ENCODE measurements at places on chromosomes 7 and 10.
A peak's percentile ranks its signal among the peaks of the same experiment; 100 is the strongest.

GRCh38 chr10:98307916-98308541, 40.0 kb upstream of the LOXL4 start:
- DNase-seq, result no peak

DNA sequence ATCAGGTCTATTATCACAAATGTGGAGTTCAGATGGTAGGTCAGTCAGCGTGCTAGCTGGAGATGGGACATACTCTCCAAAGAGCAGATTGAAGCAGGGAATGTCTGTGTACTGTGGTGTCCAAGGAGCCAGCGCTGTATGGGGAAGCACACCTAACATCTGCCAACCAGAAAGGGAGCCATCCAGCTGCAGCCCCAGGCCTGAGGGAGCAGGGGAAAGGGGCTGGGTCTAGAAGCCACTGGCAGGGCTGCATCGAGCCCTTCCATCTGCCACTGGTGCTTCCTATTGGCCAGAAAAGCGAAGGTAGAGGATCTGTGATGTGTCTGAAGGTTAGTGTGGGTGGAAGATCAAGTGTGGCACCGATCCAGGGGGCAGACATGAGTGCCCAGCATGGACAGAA, 8.0 kb upstream of the RAMP3 start:
- no peak for DNase-seq

- DNase-seq, result peak; percentile 59
These were observed 555 bp downstream of the PHF14 start for GRCh38 chr7:10973942-10974911.

DNA sequence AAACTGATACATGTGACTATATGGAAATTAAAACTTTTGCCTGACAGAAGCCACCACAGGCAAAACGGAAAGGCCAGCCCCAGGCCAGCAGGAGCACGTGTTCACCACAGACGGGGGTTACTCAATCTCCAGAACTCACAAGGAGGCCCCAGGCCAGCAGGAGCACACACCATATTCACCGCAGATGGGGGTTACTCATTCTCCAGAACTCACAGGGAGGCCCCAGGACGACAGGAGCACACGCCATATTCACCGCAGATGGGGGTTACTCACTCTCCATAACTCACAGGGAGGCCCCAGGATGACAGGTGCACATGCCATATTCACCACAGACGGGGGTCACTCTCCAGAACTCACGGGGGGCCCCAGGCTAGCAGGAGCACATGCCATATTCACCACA, 61.5 kb downstream of the NKX6-2 start:
- DNase-seq, result no peak

GRCh38 chr10:119005362-119006043, 24.0 kb upstream of the NANOS1 start:
- DNase-seq, result no peak

DNA sequence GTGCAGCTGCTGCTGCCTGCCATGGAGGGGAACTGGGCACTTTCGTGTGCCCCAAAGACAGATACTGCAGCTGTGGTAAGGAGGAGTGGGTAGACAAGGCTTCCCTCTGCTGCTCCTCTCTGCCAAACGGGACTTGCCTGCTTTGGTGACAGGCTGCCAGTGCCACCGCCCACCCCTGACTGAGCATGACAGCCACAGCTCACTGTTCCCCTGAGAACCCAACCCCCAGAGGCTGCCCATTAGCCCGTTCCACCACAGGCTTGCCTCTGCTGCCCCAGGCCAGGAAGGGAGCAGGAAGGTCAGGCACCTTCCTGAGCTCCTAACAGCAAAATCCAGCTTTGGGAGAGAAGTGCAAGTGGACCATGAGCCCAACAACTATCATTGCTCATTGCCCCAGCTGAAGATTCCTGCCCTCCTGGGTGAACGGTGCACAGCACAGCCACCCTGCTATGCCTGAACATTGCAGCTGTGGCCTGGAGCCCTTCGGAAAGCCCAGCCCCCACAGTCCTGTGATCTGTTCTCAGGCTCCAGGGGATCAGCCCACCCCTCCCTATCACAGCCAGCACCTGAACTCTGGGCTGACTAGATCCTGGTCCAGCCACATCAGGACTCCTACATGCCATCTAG, 58.7 kb upstream of the ANTXRL start:
- DNase-seq, result peak; percentile 22

- no peak for DNase-seq
These were observed 103.8 kb upstream of the AHR start for GRCh38 chr7:17194656-17195055.

DNA sequence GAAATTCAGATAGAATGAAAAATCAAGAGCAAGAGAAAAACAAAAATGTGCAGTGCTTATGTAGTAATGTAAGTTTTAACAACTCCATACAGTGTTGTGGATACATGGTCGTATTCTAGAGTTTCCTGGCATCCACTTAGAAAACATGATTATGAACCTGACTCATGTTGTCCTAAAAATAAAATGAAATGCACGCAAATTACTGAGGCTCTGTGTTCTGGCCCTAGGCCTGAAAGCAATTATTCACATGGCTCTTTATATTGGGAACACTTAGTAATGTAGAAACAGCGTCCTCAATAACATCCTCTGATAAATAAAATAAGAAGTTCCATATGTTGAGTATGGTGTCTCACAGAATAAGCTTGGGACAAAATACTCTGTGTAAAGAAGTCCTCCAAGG, 200.2 kb upstream of the SEMA3E start:
- no peak for DNase-seq

DNA sequence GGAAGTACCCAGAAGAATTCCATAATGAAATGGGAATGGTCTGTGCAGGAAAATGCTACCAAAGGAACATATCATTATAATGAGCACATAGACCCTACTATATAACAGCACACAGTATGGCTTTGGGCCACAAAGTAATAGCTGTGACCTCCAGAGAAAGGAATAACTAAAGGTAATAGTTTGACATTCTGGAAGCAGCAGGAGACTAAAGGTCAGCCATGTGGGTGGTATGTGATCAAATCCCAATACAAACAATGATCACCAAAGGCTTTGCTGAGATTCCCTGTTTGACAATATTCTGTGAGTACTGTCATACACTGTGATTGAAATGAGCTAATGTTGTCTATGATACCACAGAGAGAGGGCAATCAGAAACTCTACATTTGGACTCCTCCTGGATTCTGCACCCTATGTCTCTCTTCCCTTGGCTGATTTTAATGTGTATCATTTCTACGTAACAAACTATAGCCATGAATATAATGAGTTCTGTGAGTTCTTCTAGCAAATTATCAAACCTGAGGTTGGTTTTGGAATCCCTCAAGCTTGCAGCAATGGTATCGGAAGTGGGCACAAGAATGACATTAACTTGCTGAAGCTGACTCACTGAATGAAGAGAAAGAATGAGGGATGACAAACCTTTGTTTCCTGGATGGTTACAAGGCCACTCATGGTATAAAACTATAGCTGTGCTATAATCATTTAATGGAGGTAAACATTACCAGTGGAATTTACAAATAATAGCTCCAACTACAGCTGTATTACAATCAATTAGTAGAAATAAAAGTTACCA, 99.6 kb downstream of the JMJD1C start:
- no peak for DNase-seq

DNA sequence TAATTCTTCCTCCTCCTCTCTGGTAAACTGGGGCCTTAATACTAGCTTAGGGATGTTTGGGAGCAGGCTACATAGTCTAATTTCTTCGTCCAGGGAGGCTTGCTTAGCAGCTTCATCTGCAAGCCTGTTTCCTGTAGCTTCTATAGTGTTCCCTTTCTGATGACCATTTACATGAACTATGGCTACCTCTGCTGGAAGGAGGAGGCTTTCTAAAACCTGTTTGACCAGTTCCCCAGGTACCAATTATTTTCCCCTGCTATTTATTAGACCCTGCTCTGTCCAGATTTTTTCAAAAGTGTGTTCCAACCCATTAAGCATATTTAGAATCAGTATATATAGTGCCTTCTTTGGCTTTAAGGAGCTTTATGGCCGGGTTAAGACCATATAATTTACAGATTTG, 38.8 kb upstream of the DNAH11 start:
- peak; percentile 43 for DNase-seq

DNA sequence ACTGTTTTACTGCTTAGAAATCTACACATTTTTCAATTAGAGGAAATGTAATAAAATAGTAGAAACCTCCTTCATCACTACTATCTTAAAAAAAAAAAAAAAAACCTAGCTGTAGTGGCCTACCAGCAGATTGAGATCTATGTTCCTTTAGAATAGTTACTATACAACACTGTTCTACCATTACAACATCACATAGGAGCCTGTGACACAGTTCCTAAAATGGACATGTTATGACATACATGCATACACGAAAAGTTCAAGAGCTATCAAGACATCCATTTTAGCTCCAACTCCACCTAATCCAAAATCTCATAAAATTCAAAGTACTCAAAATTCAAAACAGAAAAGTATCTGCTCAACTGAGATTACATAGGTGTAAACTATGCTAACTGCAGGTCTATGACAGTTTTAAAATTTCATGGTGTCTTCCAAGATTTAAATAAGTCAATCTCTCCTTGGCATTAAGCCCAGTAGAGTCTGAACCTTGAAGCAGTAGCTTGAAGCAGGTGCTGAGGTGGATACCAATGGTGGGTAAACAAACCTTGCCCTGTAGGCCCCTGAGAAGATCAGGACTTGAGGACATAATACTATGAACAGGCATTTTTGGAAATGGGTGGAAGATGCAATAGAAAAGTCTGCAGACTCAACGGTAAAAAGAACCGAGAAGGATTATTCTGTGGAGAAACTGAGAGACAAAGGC, 17.0 kb downstream of the CACUL1 start:
- DNase-seq, result no peak

DNA sequence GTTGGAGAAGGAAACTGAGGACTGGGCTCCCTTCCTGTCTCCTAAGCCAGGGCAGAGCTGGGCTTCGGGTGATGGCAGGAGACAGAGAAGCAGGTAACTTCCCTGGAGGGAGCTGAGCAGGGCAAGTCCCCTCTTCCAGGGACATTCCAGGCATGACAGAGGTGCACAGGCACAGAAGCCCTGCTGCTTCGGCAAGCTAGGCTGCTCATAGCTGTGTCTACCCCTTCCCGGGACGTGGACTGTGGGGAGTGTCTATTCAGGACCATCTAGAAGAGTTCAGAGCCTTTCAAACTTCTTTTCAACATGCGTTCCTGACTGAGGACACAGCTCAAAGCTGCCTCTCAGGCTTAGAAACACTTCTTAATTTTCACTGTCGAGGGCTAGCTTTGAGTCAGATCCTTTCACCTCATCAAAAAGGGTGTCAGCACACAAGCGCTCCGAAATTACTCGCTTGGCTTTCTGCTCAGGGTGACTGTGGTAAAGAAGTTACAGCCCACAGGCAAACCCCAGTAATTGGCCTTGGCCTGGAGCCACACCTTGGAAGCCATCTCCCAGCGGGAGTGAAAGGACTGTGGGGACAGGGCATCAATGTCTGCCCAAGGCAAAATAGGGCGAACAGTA, 63.7 kb upstream of the STEAP1B start:
- DNase-seq, result peak; percentile 64

DNA sequence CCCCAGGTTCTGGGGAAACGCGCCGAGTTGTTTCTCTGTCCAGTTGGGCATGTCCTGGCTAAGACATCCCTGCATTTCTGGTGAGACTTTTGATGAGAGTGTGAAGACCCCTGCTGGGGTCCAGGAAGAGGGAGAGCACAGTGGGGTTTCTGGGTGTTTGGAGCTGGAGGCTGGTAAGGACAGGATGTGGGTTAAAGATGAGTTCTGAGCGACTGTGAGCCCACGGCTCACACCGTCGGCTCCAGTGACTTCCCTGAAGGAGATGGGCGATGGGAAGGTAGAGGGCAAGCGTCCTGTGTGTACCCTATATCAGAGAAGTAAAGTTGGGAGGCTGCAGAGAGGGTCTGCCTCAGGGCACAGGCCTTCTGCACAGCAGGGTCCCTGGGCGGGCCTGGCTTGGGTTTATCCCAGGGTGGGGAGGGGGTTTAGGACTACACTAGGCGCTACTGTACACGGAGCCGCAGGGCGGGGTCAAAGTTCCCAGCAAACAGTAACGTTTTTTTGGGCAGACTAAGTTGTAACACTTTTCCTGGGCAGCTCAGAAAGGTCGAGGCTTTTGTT, 3.6 kb downstream of the EMX2 start:
- no peak for DNase-seq

GRCh38 chr7:147196481-147196880, 1079.9 kb downstream of the CNTNAP2 start:
- DNase-seq, result no peak

GRCh38 chr7:106640368-106641141, 20.4 kb downstream of the CCDC71L start:
- DNase-seq, result no peak

DNA sequence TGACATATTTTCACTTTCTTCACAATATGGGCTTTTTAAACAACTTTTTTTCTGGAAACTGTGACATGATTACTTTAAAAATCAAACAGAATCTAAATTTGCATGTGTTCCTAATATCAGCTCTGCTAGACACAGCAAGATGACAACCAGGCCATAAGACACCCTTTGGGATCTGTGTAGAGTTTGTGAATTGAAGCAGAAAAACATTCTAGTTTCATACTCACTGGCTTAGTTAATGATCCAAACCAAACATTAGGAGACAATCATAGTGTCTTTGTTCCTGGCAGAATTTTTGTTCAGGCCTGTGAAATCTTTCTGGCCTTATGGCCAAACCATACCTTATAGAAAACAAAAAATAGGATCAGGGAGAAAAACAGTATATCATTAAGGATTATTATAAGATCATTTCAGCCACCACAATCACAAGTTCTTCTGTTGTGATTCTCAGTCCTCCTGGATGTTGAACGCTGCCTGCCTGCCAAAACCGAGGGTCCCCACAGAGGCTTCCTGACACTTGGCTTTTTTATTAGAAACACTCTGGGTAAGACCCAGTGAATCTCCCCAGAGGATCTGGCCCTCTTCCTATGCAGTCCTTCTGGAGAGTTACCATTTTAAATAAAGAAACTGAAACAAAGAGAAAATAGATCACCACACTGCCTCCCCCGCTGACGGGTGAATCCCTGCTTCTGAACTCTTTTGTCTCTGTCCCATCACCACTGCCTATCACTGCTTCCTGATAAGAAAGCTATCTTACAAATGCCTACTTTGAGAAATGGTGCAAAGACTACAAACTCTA, 79.2 kb upstream of the PPP1R3C start:
- no peak for DNase-seq

DNA sequence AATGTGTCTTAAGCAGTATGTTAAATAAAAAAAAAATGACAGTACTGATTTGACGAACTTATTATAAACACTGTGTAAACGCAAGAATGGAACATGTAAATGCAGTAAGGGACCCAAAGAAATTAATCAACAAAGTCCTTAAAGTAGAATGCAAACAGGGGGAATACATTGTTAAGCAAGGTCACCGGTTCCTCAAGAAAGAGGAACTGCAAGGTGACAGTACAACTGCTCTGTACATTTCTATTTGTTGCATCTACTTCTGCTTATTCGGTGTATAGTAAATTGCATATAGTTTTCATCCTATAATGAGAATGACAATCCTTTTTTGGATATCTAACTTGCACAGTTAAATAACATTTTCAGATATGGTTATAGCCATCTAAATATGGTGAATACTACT, 387.0 kb upstream of the SEMA3D start:
- DNase-seq, result no peak

- DNase-seq, result no peak
These were observed 169.2 kb downstream of the GALNT17 start for GRCh38 chr7:71301167-71301566.

GRCh38 chr10:95889830-95890229, 17.9 kb upstream of the CC2D2B start:
- no peak for DNase-seq
